ENCODE measurements at places on chromosomes 13 and 19.

GRCh38 chr19:35124098-35125060 is 8.8 kb downstream of the FXYD3 start:
- DNase-seq: peak; percentile 73

GRCh38 chr19:17104679-17105078 is 29.1 kb downstream of the MYO9B start:
- no peak for DNase-seq

GRCh38 chr19:17676295-17676694 is 11.9 kb downstream of the UNC13A start:
- no peak for DNase-seq

GRCh38 chr19:40609561-40610395 is 8.6 kb downstream of the LTBP4 start:
- DNase-seq: peak; percentile 68

- no peak for DNase-seq
Measured at GRCh38 chr13:40595693-40596092, 70.7 kb downstream of the FOXO1 start.
